ENCODE measurements at places on chromosomes 1 and 21.

DNA sequence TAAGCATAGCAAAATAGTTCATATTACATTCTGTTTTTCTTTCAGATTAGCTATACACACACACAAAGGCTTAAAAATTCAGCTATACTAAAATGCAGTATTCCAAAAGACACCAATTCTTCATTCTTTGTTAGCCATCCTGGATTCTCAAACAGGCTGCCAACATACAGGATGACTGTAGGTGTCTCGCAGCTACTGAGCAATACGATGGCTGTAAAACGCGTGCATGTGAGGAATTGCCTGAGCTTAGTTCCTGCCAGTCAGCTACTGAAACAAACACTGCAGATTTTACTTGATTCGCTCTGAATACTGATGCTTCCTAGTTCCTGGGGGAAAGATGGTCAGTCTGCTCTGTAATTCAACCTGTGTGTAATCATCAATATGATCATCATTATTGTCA, 24.7 kb upstream of the HMGN1 start:
- DNase-seq, result peak; percentile 72

DNA sequence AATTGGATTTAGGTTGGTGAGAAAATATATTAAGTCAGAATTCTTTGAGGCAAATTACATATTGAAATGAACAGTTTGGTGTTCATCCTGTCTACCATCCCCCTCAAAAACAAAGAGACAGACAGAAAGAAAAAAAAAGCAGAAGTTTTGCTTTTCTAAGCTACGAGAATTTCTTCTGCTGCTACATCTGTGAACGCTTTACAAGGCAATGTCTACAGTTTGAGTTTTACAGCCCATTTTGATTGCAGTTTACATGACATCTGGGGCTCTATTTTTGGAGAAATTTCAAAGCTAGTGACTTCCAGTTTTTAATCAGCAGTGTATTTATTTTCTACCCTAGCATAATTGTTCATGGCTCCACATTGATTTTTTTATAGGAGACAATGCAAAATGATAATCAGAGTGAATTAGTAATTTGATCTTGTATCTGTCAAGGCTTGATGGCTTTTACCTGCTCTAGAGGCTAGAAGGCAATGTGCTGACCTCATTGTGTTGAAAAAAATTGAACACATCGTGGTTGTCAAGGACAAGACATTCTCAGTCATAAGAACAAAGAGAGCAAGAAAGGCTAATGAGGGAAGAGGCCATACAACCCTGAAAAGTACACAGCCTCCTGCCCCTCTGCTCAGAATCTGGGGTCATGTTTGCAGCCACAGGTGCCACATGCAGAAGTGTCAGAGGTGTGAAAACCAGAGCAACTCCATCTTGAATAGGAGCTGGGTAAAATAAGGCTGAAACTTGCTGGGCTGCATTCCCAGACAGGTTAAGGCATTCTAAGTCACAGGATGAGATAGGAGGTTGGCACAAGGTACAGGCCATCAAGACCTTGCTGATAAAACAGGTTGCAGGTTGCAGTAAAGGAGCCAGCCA, 201.0 kb upstream of the CAMK1G start:
- DNase-seq, result no peak

DNA sequence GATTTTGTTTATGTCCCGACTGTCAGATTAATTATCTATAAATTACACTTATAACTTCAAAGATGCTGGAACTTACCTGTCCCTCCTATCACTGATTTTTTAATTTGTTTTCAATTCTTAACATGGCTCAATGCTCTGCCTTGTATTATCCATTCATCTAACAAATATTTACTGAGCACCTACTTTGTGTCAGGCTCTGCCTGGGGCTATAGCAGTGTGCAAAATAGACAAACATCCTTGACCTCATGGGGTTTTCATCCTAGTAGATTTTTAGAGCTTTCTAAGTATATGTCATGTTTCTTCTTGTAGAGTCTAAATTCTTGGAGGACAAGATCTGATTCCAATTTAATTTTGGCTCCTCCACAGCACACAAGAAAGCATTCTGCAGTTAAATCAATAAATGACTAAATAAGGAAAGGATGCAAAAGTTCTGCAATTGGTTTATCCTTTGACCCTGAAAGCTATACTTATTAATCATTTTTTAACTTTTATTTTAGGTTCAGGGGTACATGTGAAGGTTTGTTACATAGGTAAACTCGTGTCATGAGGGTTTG, 10.8 kb upstream of the SMYD2 start:
- DNase-seq, result no peak

GRCh38 chr1:182768963-182769362, 20.6 kb upstream of the NPL start:
- no peak for DNase-seq

DNA sequence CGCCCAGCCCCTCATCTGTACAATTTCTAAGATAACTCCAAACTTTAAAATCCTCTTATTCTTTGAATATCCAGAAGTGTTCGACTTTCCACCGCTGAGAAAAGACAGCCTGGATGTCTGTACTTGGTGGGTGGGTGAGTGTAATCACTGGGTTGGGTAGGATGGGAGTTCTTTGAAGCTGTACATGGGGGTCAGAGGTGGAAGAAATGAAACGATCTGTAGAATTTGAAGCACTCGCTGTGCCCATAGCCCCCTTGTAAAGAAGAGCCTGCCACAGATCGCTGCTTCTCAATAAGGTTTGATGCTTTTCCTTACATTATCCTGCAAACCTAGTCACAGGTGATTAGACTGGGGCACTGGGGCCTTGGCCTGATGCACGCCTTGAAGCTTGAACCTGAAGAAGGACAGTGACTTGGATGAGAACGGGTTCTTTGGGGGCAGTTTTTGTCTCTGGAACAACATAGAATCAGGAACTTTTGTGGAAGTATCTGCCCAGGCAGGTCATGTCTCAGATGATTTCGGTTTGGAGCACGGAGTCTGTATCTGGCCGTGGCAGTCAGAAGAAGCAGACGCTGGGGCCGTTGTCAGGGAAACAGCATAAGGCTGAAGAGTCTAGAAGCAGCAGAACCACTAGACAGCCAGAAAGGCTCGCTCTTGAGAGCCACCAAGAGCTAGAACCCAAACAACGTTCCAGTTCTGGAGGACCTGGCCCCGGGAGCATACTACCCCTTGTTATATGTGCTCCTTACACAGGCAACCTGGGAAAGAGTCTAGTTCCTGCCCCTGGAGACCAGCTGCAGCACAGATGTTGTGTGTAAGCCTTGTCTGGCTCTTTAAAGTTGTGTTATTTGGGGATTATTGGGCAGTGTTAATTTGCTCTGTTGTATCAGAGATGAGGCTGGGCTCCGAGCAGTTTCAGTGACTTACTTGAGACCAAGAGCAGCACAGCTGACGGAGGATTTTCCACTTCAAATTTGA, 45.1 kb upstream of the SCCPDH start:
- no peak for DNase-seq

DNA sequence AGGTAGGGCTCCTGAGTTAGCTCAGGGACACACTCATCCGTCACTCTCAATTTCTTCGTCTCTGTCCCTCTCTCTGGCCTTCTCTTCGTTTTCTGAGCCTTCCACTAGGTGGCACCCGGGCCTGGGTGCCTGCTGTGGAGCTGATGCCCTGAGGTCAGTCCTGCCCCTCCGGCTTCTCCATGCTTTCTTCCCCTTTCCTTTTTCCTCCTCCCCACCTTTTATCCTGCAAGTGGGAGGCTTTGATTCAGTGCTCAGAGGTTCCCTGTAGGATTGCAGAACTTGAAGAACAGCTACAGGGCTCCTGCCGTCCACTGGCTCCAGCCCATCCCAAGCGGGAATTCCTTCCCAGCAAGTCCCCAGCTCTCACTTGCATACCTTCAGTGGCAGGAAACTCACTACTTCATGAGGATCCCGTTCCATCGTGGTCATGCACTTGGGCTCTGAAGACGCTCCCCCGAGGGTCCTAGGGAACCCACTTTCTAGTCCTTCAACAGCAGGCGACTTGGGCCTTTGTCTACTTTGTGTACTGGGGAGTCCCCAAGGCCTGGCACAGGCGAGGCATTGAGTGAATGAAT, 45.6 kb downstream of the SRRM1 start:
- DNase-seq, result peak; percentile 70

- DNase-seq, result peak; percentile 63
Measured at GRCh38 chr21:28884481-28884880, 108.2 kb downstream of the LTN1 start.

DNA sequence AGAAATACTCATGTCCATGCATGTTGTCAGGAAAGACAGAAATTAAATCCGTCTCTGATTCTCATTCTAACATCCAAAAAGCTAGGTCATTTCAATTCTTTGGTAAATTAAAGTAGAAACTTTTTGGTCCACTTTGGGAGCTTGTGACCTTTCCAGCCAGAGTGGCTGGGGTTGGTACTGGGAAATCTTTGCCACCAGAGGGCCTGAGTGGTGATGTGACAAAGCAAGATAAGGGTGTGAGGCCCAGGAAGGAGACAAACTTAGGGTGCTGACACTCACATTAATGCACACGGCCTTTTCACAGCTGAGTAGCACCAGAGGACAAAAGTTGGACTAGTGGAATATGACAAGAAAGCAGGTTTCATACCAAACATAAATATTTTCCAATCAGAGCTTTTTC, 144.3 kb downstream of the DNM3 start:
- DNase-seq, result peak; percentile 3

- no peak for DNase-seq
Measured at GRCh38 chr1:192657760-192658159, 21.8 kb downstream of the RGS13 start.

GRCh38 chr21:40886931-40887330, 40.0 kb upstream of the DSCAM start:
- DNase-seq, result no peak

DNA sequence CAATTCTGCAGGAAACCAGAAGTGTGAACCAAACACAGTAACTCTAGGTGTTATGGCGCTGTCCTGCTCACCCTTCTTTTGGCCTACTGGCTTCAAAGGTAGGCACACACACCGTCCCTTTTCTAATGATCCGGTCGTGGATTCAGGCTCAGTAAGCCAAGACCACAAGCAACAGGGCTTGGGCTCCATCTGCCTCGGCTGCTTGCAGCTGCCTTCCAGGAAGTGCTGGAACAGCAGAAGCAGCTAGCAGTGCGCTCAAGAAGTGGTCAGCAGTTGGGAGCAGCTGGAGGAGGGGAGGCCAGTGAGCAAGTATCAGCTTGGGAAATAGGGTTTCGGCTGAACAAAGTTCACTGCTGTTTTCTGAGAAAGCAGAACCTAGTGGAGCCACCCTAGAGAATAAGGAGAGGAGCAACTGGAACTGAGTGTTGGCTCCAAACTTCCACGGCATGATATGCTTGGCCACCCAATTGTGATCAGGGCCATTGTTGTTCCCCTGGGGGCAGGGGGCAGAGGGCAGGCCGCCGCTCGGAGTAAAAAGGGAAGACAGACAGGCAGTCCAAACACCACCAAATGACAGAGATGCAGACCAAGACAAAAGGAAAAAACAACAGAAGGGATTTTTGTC, 173.4 kb downstream of the TOMM20 start:
- DNase-seq, result peak; percentile 97

GRCh38 chr21:14617040-14617393, 70.9 kb upstream of the SAMSN1 start:
- no peak for DNase-seq
